ENCODE measurements at places on chromosomes 7 and 10. TPM values are rescaled to one million over a fixed set of nuclear protein-coding genes. Genes with fewer than 3 reads are reported as not detected.
A peak's percentile ranks its signal among the peaks of the same experiment; 100 is the strongest.

Gene SPDYE2B
- not detected for total RNA-seq

Gene OTUD1
- 3.7 TPM for total RNA-seq

DNA sequence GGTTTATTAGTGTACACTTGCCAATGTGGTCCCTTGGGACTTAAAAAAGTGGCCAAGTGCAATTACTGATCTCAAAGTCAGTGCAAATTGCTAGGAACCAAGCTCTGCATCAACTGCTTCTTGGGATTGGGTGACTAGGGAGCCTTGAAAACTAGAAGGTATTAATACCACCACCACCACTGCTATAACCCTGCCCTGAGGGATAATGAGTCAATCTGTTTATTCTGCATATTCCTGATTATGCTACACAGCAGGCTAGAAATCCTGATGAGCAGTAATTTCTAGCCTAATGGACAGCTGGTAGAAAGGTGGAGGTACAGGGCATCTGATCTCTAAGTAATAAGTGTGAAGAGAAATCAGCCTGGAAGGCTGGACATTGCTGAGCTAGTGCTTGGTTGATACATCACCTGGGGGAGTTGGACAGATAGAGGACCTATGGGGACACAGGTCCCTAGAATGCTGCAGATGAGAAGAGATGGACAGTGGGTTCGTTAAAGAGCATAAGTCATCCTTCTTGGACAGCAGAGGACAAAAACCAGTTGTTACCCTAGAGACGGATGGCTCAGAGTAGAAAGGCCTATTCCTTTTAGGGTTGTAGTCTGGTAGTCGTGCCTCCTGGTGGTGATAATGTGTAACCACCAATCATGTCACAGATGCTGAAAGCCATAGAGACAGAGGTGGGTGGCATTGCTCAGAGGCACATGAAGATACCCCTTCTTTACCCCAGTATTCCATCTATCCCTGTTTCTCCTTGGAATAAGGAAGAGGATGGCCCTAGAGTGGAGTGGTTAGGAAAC is 554.8 kb downstream of the SORCS1 start:
- DNase-seq: no peak

DNA sequence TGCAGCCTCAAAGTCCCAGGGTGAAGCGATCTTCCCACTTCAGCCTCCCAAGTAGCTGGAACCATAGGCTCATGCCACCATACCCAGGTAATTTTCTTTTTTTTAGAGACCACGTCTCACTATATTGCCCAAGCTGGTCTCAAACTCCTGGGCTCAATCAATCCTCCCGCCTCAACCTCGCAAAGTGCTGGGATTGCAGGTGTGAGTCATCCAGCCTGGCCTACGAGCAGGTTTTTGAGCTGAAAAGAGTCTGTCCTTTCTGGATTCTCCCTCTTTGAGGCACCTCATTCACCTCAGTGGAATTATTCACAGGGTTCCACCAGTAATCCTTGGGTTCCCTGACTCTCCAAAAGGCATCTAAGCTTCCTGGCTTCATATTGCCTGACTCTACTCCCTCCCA is 7.6 kb upstream of the LEP start:
- DNase-seq: no peak

DNA sequence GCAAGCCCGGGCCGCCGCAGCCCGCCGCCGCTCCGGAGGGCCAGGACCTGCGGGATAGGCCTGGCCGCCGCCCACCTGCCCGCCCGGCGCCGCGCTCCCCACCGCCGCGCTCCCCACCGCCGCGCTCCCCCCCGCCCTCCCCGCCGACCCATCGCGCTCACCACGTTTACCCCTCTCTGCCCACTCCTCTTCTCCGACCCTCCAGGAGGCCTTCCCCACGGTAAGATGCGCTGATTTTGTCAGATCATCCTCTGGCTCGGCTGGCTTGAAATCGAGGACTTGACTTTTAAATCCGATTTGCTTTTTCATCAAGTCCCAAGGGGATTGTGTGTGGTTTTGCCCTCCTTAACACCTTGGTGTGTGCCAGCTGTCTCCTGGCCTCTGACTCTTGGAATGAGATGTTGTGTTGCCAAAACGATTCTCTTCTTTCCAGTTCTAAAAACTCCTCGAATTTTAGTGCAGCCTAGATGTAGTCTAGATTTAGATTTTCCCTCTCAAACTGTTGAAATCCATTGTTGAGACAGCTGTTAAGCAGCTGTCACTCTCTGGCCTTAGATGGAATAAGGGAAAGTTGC is 738 bp downstream of the POM121 start:
- DNase-seq: peak; percentile 96

- DNase-seq: no peak
Measured at GRCh38 chr10:7111561-7111960, 299.3 kb downstream of the SFMBT2 start.

- no peak for DNase-seq
Measured at GRCh38 chr10:15254808-15255648, 86.5 kb upstream of the NMT2 start.

GRCh38 chr7:40348126-40348728 is 213.4 kb downstream of the SUGCT start:
- no peak for DNase-seq

GRCh38 chr7:38413784-38414183 is 140.3 kb upstream of the TARP start:
- DNase-seq: no peak

- no peak for DNase-seq
Measured at GRCh38 chr7:107860981-107861652, 29.9 kb upstream of the DLD start.

- DNase-seq: no peak
Measured at GRCh38 chr7:1359681-1360485, 99.4 kb downstream of the MICALL2 start.

Measured in LHCN-M2 (cell line).